ENCODE measurements at places on chromosomes 1 and 21.

GRCh38 chr1:42221952-42222606 lies 57.5 kb upstream of the GUCA2A start:
- no peak for DNase-seq

- no peak for DNase-seq
Measured at GRCh38 chr1:30466026-30466425, 257.4 kb downstream of the MATN1 start.

DNA sequence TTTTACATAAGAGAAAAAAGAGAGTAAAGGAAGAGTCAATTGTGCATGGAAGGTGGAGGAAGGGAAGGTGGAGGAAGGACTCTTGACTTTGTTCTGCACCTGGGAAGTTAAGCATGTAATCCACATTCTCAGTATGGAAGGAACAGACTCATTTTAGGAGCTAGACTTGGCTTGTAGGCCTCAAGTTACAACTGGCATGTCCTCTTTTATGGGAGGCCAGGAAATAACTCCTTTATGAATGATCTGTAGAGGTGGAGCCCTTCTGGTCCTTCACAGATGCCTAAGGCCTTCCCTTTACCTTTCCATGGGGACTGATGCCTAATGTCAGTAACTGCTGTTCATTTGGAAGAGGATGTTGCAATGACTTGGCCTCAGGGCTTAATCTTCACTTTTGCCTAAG lies 29.4 kb upstream of the CCSAP start:
- DNase-seq, result no peak

DNA sequence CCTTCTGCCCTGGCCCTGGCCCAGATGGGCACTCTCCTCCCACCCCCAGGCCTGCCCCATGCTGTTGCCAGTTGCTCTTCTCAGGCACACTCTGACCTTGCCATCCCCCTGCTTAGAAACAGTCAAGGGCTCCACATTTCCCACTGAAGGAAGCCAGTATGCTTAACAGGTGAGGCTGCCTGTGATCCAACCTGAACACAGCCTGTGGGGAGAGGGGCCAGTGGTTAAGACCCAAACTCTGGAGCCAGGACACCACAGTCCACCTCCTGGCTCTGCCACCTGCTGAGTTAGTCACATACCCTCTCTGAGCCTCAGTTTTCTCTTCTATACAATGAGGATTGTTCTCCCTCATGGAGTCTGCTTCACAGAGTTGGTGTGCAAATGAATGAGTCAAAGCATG lies 526.9 kb downstream of the MATN1 start:
- DNase-seq, result no peak
